ENCODE measurements at places on chromosomes 6 and 20.

DNA sequence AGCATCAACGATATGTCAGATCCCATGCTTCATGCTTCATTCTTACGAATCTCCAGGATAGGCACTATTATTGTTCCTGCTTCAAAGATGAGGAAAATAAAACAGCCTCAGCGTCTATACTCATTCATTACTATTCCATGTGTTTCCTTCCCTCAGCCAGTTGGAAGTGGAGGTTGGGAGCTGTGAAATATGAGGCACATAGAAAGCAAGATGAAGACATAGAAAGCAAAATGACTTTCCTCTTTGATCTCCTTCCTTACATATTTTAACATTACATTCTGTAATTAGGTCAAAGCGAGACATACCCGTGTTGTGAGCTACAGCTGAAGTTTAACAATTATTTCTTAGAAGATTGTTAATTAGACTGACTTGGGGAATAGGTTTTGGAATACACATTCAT lies 125.4 kb downstream of the FYN start:
- no peak for DNase-seq

DNA sequence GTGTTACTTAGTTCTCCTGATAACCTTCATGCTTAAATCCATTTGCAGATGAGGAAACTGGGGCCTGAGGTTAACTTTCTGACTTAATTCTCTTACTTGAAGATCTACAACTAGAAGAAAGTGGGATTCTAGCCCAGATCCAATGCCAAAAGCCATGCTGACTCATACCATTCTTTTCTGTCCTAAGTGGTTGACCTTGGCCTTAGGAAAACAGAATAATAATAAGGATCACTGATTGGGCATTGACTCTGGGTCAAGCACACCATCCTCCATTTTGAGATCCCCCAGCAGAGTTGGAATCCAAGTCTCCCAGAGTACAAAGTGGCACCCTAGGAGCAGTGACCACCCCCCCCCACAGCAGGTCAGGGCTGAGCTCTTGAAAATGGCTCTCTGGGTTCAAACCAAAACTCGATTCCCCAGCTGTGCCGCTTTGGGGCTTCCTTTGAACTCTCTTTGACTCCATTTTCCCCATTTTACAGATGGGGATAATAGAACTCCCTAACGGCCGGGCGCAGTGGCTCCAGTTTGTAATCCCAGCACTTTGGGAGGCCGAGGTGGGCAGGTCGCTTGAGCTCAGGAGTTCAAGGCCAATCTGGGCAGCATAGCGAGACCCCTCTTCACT lies 12.8 kb upstream of the ZNF217 start:
- no peak for DNase-seq

- DNase-seq: no peak
Measured at GRCh38 chr20:45704969-45705637, at the start of gene WFDC10B. TSS of gene WFDC10B (minus strand) at chr20:45705019. CDS start at chr20:45685992, 19,027 bp downstream.

DNA sequence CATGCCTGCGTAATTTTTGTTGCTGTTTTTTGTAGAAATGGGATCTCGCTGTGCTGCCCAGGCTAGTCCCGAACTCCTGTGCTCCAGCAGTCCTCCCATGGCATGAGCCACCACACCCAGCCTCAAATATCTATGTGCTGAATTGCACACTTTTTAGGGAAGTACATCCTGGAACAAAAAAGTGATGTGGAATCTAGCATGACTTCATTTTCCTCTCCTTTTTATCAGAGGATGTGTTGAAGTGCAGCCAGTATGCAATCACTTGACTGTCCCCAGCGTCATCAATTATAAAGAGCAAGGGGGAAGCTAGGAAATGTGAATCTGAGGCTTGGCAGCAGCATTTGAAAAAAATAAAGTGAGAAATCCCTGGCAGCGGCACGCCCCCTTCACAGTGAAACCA lies 6.4 kb upstream of the EXOC2 start:
- DNase-seq: no peak

GRCh38 chr6:146456886-146457285 lies 86.7 kb upstream of the RAB32 start:
- no peak for DNase-seq

DNA sequence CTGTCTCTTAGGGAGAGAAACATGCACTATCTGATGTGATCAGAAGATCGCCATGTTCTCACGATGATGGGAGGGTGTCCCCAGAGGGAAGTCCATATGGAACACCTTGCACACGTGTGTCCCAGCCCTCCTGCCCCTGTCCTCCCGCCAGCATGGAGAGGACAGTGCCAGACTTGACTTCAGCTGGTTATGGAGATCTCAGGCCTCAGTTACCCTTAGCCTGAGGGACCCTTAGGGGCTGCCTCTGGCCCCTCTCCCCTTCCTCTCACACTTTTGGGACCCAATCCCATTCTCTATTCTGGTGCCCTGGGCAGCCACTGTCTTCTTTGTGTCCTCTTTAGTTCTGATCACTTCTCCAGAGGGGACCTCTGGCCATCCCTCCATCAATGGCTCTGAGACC lies 1.6 kb downstream of the TREML4 start:
- no peak for DNase-seq

DNA sequence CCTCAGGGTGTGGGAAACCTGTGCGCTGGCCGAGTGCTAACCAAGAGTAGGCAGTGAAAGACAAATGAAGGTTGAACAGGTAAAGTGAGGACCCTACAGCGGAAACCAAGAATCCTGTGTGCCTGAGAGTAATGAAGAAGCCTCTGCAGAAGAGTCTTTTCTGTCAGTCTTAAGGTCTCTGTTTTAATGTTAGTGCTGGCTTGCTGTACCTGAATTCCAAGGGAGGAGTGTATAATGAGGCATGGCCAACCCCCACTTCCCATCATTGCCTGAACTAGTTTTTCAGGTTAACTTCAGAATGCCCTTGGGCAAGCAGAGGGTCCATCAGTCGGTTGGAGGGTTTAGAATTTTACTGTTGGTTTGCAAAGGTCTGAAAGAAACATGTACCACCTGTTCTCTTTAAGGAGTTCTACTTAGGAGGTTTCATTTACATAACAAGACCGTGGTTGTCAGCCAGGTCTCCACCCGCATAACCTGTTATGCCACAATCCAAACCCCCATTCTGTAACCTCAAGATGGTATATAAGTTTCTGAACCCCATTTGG lies 589 bp upstream of the PDCD2 start:
- no peak for DNase-seq

- no peak for DNase-seq
Measured at GRCh38 chr6:160265869-160266476, 7.4 kb upstream of the SLC22A2 start.

DNA sequence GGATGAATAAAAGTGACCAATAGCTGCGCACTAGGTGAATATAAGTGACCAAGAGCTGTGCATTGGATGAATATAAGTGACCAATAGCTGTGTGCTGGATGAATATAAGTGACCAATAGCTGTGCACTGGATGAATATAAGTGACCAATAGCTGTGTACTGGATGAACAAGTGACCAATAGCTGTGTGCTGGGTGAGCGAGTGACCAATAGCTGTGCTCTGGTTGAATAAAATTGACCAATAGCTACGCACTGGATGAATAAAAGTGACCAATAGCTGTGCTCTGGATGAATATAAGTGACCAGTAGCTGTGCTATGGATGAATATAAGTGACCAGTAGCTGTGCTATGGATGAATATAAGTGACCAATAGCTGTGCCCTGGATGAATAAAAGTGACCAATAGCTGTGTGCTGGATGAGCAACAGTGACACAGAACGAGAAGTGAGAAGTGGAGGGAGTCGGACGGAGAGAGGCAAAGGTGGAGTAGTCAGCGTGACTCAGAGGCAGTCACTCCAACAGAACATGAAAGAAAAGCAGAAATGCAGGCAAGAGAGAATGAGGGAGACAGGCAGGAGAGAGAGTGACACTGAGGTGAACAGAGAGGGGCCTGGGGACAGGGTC lies 38.5 kb downstream of the RBM38 start:
- no peak for DNase-seq

DNA sequence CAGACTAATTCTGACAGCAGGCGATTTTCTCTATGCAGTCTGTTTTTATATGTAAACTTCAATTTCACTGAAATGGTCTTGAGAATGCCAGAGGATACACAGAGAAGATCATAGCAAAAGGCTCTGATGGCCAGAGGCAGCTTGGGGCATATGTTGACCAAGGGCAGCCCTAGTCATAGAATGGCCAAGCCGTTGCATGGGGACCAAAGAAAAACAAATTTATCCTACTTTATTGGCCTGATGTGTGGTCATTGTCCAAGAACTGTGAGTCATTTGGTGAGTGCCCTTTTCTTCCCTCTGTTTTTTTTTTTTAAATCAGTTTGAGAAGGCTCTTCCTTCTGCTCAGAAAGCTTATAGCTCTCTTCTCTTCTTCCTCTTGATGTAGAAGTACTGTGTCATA lies 5.8 kb downstream of the HDGFL1 start:
- no peak for DNase-seq

GRCh38 chr6:52741872-52742271 lies 21.4 kb downstream of the GSTA2 start:
- no peak for DNase-seq
